ENCODE measurements at places on chromosomes 5 and 9.

GRCh38 chr5:144352330-144352729 is 181.7 kb downstream of the KCTD16 start:
- no peak for DNase-seq

GRCh38 chr9:4714266-4715016 is 26.6 kb downstream of the AK3 start:
- no peak for DNase-seq

DNA sequence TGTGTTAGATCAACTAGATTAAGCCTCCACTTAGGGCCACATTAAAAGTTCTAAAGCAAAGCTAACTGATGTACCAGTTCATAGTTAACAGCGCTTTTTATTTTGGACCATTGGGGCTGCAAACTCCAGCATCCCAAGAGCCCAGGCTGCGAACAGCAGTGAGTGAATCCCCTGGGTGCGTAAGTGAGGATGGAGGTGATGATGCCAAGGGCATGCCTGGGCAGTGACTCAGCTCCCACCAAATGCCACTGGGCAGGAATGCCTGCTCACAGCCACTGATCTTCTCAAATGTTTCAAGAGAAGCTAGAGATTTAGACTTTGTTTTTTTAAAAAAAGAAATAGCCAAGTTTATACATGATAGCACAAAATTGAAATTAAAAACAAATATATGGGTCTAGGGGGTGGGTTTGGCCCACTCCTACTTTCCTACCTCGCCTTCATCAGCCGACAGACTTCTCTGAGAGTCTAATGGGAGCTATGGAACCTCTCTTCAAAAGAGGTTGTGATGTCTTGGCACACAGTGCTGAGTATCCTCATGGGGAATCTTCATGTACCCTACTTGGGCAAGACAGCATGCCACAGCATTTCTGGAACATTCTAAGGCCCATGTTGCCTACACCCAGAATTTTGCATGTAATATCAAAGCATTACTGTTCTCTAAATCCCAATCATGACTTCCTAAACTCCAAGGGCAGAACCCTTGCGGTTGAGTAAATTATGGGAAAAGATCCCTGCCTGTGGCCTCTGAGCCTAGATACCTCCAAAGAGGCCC is 398.1 kb downstream of the EBF1 start:
- DNase-seq: no peak

DNA sequence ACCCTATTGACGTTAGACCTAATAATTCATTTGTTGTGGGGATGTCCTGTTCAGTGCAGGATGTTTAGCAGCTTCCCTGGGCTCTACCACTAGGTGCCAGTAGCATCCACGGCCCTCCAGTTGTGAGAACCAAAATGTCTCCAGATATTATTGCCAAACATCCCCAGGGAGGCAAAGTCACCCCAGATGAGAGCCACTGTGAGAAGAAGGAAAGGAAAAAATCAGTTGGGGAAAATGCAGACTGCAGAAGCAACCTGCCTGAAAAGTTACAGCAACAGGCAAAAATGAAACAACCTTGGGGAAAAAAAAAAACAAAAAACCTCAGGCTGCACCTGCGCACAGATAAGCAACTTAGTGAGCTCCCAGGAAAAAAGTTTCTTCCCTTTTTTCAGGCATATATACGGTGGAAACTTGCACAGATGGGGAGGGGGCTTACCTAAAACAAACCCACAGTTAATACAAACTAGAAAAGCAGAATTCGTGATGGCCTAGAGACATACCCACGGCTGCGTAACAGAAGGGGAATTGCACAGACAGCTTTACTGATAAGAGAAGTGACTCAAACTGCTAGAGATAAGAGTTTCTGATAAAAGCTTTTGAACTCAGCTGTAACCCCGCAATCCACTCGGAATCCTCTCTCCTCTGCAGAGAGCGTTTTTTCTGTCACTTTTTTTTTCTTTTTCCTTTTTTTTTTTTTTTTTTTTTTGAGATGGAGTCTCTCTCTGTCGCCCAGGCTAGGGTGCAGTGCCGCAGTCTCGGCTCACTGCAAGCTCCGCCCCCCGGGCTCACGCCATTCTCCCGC is 29.8 kb upstream of the FBP1 start:
- peak; percentile 19 for DNase-seq

DNA sequence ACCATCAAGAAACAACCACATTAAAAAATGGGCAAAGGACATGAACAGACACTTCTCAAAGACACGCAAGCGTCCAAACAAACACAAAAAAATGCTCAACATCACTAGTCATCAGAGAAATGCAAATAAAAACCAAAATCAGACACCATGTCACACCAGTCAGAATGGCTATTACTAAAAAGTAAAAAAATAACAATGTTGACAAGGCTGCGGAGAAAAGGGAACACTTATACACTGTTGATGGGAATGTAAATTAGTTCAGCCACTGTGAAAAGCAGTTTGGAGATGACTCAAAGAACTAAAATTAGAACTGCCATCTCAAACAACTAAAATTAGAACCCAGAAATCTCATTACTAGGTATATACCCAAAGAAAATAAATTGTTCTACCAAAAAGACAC is 80.4 kb downstream of the CAAP1 start:
- DNase-seq: no peak

DNA sequence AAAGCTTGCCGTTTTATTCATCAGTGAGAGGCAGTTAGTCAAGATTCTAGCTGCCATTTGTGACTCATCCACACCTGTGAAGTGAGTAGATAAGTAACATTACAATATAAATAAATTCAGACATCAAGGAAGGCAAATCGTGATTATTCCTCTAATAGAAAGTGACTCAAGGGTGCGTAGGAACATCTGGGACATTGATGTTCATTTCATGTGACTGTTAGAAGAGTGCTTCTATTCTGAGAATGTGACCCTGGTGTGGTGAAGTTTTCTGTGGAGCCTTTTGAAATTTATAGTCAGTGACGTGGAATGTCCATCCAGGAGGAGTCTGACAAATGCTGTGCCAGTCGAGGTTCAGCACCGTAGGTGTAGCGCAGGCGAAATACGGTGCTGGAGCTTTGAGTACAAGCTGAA is 48.4 kb upstream of the FAM240B start:
- DNase-seq: no peak

Data from effector CD4-positive, alpha-beta T cell (primary cell).